ENCODE measurements at places on chromosomes 3 and 15.
A peak's percentile ranks its signal among the peaks of the same experiment; 100 is the strongest.

DNA sequence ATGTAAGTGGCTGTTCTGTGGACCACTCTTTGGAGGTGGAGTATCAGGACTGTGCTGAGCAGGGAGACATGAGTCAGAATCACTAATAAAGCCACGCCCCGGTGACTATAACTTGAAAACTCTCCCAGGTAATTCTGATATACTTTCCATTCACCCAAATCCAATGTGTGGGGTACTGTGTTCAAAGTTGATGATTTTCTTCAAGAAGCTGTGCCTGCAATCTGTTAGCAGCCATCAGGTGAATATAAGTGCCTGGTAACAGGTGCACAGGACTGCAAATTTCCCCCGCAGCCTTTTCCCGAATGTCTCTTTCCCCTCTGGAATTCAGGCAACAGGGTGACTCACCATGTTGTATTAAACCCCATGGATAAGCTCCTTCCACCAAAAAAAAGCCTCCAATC is 17.0 kb downstream of the MAGI1 start:
- no peak for DNase-seq

- DNase-seq, result no peak
Measured at GRCh38 chr15:22936577-22937472, 43.3 kb downstream of the CYFIP1 start.

- DNase-seq, result no peak
Measured at GRCh38 chr15:100430411-100430810, 88.6 kb upstream of the ADAMTS17 start.

- DNase-seq, result no peak
Measured at GRCh38 chr3:131560795-131561194, 58.0 kb upstream of the MRPL3 start.

GRCh38 chr3:27467545-27467944 is 16.6 kb downstream of the SLC4A7 start:
- peak; percentile 9 for DNase-seq

GRCh38 chr3:131708241-131708640 is 205.5 kb upstream of the MRPL3 start:
- DNase-seq, result no peak

- DNase-seq, result no peak
Measured at GRCh38 chr3:136022529-136023263, 57.2 kb downstream of the PPP2R3A start.

All from NCI-H146 (cell line).